IPS-NIHi11 (cell line): ENCODE measurements at places on chromosomes 4 and X.

DNA sequence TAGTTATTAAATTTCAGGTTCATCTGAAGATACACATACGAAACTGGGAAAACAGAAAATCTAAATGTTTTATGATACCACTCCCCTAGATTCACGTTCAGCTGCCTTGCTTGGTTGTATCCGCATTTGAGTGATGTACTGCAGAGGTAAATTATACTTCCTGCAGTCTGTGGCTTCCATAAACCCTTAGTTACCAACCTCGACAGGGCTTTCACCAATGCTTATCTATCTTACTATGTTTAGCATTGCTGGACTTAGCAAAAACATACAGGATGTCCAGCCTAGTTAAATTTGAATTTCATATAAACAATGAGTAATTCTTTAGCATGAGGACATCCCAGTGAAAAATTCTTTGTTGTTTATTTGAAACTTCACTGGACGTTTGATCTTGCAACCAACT is 108.8 kb downstream of the TMA16 start:
- no peak for DNase-seq

DNA sequence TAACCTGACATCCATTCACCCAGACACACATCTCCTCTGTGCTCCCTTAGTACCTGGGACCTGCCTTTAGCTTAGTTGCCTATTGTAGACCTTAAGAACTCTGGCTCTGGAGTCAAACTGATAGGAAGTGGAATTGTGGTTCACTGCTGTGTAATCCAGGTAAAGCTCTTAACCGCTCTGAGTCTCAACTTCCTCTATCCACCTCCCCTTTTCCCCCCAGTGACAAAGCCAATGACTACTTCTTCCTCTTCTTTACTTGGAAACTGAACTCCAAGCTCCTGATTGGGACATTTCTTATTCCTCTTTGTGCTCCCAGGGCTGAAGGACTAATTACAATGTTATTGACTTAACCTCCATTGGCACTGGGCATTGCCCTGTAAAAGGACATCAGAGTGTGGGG is 94.1 kb downstream of the DRD5 start:
- DNase-seq: no peak

GRCh38 chr4:6359536-6360308 is 90.1 kb downstream of the WFS1 start:
- no peak for DNase-seq

GRCh38 chr4:71257761-71258160 is 81.1 kb upstream of the SLC4A4 start:
- DNase-seq: no peak

- DNase-seq: peak; percentile 4
These were observed 333.1 kb downstream of the IL1RAPL1 start for GRCh38 chrX:28920153-28920943.

DNA sequence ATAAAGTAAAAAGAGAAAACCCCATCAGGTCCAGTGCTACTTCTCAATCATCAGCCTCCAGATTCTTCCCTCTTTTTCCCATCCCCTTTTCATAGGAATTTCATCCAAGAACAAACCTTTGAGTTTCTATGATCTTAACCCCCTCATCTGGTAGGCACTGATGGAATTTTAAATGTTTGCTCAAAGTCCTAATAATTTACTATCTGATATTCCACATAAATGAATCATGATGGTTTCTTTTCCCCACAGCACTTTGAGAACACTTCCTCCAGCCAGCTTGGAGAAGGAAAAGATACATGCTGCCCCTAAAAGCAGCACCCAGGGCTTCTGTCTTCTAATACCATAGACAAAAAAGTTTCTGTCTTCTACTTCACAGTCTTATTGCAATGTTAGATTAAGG is 19.4 kb upstream of the KLHL8 start:
- no peak for DNase-seq

GRCh38 chr4:87087015-87087414 is 133.4 kb downstream of the KLHL8 start:
- DNase-seq: no peak
